Fibroblast of mammary gland (primary cell): ENCODE measurements at places on chromosomes 7 and 10.

DNA sequence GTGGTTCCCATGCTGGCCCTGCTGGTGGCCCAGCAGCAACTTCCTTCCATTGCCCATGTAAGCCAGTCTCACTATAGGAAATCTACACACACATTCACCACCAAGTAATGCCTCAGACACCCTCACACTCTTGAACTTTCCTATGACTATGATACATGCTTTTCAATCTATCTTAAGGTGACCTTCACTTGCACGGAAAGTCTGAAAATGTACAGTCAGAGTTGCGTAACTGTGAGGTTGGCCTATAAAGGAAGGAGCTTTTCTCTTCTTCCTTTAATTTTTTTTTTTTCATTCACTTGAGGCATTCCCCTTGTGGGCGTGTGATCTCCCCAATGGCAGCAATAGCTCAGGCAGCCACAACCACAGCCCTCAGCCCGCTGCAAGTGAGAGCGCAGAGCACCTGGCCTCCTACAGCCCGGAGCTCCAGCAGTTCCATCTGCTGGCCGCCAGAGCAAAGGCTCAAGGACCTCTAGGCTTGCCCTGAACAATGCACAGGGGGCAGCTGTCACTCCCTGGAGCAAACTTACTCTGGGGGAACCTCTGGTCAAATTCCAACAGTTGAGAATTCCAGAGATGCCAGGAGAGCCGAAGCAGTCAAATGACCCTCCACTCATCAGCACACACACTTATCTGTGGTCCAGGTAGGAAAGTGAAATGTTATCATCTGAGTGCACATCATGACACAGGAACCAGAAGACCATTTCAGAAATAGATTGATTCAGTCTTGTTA, 123.1 kb upstream of the ADO start:
- DNase-seq = peak; percentile 18

- DNase-seq = no peak
These were observed 781 bp downstream of the ZNF727 start for GRCh38 chr7:64046041-64046389.

- DNase-seq = peak; percentile 92
These were observed 56.7 kb upstream of the SEMA3A start for GRCh38 chr7:84251277-84251781.

- peak; percentile 82 for DNase-seq
These were observed 100.5 kb upstream of the MAGI2 start for GRCh38 chr7:79553811-79554555.

- DNase-seq = no peak
These were observed 3.1 kb downstream of the NRP1 start for GRCh38 chr10:33331379-33331694.

DNA sequence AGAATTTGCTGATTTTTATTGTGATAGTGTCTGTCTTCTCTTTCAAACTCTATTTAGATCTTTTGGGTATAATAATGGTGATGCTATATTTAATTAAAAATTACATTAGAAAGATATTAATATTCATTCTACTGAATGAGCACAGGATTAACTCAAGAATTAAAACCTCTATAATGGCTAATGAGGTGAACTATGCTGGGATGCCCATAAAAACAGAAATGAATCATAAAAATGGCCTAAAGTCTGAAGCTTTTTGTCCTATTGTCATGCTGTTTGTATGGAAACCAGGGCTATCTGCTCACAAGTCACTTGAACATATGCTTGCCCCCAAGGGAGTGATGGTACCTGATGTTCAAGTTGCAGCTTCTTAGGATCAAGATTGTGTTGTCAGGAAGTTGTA, 76.2 kb upstream of the ICA1 start:
- no peak for DNase-seq

- DNase-seq = no peak
These were observed 187.3 kb upstream of the PRSS58 start for GRCh38 chr7:142445019-142445686.

- DNase-seq = no peak
These were observed 74.0 kb downstream of the FGFR2 start for GRCh38 chr10:121524157-121524817.

DNA sequence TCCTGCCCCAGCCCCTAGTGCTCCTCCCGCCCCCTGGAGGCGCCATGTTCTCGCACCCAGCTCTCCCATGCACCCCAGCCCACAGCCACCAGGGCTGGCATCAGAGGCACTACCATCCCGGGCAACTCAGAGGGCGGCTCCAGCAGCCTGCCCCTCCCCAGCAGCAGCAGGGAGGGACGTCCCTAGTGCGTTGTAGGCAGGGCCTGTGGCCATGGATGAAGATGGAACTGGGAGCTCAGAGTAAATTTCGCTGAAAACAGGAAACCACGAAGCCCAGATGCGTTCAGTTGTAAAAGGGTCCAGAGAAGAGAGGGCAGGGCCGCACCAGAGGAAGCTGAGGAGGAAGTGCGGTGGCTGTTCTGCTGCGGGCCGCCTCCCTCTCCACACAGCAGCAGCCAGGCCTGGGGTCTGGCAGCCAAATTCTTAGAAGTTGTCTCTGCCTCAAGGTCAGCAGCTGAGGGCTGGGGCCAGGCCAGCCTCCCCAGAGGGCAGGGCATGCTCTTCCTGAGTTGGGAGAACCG, 24.6 kb downstream of the VSIR start:
- no peak for DNase-seq

- peak; percentile 26 for DNase-seq
These were observed 329 bp downstream of the NOLC1 start for GRCh38 chr10:102152545-102152890.

DNA sequence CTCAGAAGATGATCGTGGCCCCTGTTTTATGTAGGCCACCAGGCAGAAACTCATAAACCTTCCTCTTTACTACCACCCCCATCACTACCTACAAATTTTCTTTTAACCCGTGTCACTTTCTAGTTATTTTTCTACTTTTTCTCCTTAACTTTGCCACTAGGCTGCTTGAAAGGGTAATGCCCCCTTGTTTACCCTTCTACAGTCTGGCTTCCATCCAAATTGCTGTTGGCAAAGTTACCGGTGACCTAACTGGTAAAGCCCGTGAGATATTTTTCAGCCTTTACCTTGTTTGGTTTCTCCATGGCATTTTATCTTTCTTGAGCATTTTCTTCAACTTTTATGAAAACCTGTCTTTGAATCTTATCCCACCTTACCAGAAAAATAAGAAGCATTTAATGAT, 153.0 kb downstream of the WNT2 start:
- DNase-seq = no peak

- no peak for DNase-seq
These were observed 1325.0 kb downstream of the XPNPEP1 start for GRCh38 chr10:108598320-108598695.

GRCh38 chr10:121530481-121531075, 67.7 kb downstream of the FGFR2 start:
- DNase-seq = no peak

- DNase-seq = no peak
These were observed 11.4 kb downstream of the IRF5 start for GRCh38 chr7:128948976-128949760.

- DNase-seq = no peak
These were observed 18.6 kb upstream of the DLX5 start for GRCh38 chr7:97043281-97043680.

GRCh38 chr7:83301416-83301815, 138.7 kb upstream of the PCLO start:
- DNase-seq = peak; percentile 2

DNA sequence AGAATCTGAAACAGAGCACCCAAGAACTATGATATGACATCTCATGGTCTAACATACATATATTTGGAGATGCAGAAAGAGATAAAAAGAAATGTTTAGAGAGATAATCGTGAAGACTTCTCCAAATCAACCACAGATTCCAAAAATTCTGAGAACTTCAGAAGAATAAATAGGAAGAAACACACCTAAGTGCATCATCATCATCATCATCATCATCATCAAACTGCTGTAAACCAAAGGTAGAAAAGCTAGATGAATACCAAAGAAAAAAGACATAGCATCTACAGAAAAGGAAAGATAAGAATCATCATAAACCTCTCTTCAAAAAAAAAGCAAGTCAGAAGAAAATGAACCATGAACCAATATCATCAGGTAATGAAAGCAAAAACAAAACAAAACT, 124.2 kb downstream of the PPP1R3A start:
- no peak for DNase-seq

- no peak for DNase-seq
These were observed 30.6 kb downstream of the FAM237B start for GRCh38 chr7:90290244-90291113.

DNA sequence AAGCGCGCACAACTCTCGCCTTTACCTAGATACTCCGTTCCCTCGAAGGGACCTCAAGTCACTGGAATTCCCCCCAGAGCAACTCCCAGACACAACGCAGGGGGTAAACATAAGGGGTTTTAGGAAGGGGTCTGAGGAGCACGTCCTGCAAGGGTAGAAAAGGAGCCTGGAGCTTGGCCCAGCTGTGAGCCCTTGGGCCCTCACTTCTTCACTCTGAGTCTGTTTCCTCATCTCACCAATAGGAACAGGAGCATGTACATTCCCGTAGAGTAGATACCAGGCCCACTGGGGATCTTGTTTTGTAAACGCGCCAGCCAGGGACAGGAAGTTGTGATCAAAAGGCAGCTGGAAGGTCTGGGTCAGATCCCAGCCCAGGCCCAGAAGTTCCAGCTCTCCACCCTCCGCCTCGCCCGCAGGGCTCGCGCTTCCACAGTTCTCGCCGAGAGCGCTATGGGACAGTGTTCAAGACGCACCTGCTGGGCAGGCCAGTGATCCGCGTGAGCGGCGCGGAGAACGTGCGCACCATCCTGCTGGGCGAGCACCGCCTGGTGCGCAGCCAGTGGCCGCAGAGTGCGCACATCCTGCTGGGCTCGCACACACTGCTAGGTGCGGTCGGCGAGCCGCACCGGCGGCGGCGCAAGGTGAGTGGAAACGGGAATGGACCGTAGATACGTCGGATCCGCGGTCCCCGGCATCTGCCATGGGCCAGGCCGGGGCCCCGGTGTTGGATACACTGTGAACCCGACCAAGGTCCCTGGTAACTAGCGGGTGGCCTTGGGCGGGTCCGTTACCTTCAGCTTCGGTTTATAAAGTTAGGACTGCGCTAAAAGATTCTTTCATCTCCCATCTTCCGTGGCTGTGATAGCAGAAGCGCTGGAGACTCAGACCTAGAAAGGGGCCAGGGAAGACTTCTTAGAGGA, 1.3 kb downstream of the CYP26C1 start:
- DNase-seq = no peak

- DNase-seq = peak; percentile 41
These were observed 13.1 kb downstream of the IFT22 start for GRCh38 chr7:101308245-101309085.

DNA sequence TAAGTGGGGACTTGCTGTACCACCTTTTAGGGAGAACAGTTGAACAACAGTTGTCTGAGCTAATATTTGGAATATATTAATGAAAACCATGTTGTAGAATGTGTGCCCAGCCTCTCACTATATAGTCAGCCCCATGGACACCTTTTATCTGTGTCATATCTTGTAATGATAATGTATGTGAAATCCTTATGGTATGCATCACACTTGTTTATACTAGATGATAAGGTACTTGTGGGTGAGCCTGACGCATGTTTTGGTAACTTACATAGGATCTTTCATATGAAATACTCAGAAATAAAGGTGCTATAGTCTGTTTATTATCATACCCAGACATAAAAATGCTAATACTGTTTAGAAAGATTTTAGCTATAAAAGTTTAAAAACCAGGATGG, 32.8 kb downstream of the CAMK1D start:
- no peak for DNase-seq

GRCh38 chr7:65731562-65732035, 141.3 kb upstream of the VKORC1L1 start:
- DNase-seq = no peak

GRCh38 chr10:121567569-121567968, 30.7 kb downstream of the FGFR2 start:
- DNase-seq = no peak

GRCh38 chr10:76946270-76946669, 691.3 kb downstream of the KCNMA1 start:
- peak; percentile 70 for DNase-seq

DNA sequence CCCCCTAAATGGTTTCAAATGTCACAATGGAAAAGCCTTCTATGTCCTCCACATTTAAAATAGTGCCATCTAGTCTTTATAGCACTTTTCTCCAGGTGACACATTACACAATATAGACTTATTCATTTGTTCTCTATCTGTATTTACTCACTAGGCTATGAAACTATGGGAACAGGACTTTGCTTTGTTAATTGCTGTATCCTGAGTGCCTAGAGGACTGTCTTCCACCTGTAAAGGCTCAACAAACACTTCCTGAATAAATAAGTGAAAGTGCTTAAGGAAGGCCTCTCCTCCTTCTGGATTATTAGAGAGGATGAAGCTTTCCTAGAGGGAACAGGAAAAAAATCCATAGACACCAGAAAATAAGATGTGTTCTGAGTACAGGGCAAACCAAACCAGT, 397.6 kb upstream of the LRRN3 start:
- no peak for DNase-seq

GRCh38 chr10:11014671-11015445, 2.8 kb upstream of the CELF2 start:
- no peak for DNase-seq

GRCh38 chr10:127351542-127351941, 155.2 kb upstream of the INSYN2A start:
- DNase-seq = no peak

DNA sequence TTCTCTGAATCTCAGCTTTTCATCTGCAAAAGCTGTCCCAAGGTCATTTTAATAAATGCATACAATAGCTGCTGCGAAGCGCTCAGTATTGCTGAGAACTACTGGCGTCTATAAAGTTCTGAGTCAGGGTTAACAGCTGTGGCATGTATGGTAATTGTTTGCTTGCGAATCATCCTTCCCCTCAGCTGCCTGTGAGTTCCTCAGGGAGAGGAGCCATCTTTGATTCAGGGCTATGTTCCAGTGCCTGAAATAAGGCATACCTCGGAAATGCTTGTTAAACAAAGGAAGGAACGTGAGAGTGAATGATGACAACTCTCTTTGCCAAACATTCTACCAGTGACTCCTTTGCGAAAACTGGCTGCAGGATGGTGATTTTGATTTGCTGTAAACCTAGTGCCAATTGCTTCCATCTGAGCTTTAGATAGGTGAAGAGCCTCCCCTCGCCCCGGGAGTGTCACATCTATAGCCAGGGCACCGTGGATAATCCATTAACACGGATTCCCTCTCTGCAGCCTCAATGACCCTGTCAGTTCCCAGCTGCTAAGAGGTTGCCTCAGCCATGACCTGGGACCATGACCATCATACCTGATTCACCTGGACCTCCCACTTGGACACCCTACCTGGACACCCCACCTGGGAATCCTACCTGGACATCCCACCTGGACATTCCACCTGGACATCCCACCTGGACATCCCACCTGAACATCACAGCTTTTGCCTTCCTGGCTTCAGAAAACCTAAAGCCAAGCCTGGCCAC, 39.6 kb downstream of the GPRIN2 start:
- DNase-seq = peak; percentile 87

DNA sequence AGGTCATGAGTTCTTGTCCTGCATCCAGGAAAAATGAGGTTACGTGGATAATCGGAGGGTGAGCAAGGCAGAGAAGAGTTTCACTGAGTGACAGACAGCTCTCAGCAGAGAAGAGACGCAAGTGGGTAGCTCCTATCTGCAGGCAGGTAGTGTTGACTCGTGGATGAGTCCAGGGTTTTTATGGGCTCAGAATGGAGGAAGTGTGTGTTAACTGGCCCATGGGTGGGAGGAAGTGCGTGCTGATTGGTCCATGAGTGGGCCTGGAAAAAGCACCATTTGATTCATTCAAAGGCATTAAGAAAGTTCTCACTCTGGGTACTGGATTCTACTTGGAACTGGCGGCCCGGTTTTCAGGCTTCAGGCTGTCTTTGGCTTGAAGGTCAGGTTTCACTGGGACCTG, 4.8 kb upstream of the DMTF1 start:
- no peak for DNase-seq

GRCh38 chr7:116165717-116166116, 44.6 kb upstream of the TES start:
- no peak for DNase-seq
